ENCODE measurements at places on chromosomes 1 and 21.

- no peak for DNase-seq
Measured at GRCh38 chr1:188343914-188344313, 1515.2 kb downstream of the PLA2G4A start.

DNA sequence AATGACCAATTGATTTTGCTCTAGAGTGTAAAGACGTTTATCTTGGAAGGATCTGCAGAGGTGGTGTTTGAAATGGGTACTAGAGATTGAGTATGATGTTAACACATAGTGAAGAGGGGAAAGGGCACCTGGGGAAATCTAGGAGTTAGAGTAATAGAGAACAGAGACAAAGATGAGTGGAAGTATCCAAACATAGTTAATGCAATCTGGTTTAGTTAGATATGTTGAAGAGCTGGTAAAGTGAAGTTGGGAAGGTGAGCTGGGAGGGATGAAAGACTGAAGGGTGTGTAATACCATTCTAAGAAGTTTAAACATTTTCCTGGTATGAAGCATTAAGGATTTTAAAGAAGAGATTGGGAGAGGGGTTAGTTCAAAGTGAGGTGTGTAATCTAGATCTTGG, 11.0 kb downstream of the XPR1 start:
- DNase-seq: no peak

- DNase-seq: no peak
Measured at GRCh38 chr21:35810431-35810970, 249.8 kb downstream of the SETD4 start.

GRCh38 chr1:185957441-185958363, 223.5 kb downstream of the HMCN1 start:
- no peak for DNase-seq
